ENCODE measurements at places on chromosomes 2 and 18.

DNA sequence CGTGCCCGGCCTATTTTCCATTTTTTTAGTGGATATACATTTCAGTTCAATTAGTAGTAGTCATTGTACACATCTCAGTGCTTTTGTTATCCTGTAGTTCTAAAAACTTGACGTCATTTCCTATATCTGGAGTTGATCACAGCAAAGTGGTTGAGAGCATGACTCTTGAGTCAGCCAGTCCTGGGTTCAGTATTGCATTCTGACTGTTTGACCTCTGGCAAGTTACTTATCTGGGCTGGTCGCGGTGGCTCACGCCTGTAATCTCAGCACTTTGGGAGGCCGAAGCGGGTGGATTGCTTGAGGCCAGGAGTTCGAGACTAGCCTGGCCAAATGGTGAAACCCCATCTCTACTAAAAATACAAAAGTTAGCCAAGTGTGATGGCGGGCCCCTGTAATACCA, 50.4 kb upstream of the PPM1B start:
- DNase-seq, result peak; percentile 21

- no peak for DNase-seq
Measured at GRCh38 chr18:10431680-10432079, 22.8 kb upstream of the APCDD1 start.

DNA sequence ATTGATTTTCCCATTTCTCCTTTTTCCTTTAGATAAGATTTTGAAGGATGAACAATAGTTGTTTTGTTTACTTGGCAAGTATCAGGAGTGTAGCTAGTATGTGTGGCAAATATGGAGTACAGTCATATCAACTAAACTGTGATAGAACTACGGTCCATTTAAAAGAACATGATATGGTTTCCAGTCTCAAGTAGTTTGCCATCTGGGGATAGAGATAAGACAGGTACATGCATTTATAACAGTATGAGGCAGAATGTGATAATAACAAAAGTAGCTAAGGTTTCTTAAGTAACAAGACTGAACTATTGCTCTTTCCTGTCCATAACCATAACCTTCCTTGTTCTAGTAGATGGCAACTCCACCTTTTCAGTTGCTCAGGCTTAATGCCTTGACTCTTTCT, 75.6 kb upstream of the TACR1 start:
- no peak for DNase-seq

- DNase-seq, result no peak
Measured at GRCh38 chr2:62845256-62845655, 139.7 kb downstream of the EHBP1 start.

- no peak for DNase-seq
Measured at GRCh38 chr2:168552450-168552856, 96.4 kb downstream of the CERS6 start.

DNA sequence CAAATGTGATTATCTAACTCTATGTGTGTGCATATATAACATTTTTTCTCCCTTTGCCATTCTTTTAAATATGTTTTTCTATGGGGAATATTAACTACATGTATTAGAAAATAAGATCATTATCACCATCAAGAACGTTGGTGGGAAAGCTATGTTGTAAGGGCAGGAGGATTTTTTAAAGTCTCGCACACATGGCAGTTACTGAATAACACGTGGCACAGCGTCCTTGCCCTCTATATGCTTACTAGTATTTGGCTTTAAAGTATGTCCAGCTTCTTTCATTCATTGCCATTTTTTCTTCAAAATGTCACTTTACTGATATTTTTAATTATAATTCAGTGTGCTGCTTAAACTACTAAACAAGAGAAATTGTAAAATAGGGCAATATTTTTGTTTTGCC, 944.3 kb downstream of the SOCS6 start:
- no peak for DNase-seq
